ENCODE measurements at places on chromosomes 12 and 14.

- DNase-seq, result peak; percentile 19
Measured at GRCh38 chr12:1662761-1663439, 28.0 kb upstream of the ADIPOR2 start.

- DNase-seq, result no peak
Measured at GRCh38 chr12:62709311-62709710, 225.6 kb downstream of the PPM1H start.

DNA sequence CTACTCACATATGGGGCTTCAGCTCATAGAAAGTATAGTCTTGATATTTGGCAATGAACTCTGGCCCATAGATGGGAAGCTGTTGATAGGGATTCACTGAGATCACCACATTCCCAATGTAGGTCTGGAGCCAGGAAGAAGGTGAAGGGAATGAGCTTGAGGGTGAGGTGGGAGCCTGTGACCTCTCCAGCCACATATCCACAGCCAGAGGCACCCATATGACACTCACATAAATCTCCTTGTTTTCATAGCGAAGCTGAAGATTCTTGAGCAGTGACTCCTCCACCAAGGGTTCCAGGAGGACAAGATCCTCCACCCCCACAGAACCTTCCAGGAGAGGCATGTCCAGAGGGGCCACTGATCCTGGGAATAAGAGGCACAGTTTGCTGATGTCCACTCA is 1.9 kb downstream of the MYO1A start:
- DNase-seq, result no peak

DNA sequence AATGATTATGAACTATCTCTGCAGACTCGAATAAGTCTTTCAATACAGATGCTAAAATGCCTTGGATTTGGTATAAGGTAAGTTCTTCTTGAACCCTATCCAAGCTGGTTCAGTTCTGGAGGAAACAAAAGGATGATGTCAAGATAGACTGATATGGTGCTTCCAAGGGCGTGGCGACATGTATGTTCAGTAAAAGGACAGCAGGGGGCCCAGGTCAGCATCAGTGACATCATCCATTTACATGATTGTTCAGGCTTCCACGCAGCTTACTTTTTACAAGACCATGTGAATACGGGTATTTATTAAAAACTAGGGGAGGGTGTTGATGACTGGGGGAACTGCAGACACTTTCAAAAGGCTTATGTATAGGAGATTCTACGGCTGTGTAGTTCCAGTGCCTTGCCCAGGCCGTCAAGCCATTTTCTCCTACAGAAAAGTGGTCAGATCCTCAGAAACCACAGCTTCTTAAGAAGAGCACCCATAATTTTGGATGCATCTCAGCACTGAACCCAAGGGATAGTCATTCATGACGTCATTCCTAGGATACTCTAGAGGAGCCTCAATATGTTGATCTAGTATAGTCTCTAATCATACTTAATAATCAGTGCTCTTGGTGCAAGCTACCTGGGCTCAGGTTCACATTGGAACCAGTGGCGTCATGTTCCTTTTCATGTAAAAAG is 527.7 kb downstream of the FUT8 start:
- no peak for DNase-seq

GRCh38 chr14:55754471-55754870 is 174.5 kb downstream of the KTN1 start:
- no peak for DNase-seq

DNA sequence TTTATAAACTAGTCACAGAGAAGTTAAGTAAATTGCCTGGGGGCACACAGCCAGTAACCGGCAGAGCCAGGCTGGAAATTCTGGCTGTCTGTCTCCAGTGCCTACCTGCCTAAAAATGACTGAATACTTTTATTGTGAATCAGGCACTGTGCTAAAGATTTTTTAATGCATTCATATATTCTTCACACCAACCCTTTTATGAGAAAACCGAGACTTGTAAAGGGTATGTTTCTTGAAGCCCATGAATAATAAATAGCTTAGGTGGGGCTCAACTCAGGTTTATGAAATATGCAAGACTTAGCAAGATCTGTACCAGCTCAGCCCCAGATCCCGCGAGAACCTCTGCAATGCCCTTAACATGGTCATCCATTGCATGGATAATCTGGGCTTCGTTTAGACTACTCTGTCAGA is 60.8 kb downstream of the TMCC3 start:
- no peak for DNase-seq

DNA sequence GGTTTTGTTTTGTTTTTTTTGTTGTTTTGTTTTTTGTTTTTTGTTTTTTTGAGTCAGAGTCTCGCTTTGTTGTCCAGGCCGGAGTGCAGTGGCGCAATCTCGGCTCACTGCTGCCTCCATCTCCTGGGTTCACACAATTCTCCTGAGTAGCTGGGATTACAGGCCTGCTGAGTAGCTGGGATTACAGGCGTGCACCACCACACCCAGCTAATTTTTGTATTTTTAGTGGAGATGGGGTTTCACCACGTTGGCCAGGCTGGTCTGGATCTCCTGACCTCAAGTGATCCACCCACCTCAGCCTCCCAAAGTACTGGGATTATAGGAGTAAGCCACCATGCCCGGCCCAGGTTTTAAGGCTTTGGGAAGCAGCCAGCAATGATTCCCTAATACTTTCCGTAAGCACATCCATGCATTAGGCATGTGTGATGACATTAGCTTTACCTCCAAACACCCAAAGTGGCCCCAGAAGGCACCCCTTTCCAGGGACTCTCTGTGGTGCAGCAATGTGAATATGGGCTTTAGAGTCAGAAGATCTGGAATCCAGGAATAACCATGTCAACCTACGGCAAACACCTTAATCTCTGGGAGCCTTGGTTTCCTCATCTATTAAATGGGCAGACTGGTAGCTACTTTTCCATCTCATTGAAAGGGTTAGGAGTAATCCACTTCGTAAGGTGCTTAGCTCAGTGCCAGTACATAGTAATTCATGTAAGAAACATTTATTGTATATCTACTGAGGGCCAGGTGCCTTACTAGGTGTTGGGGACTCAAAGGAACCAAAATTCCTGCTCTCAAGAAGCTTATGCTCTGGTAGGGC is 152.9 kb downstream of the ZFP36L1 start:
- DNase-seq, result no peak

- DNase-seq, result no peak
Measured at GRCh38 chr12:107282628-107283027, 189.3 kb upstream of the CRY1 start.

DNA sequence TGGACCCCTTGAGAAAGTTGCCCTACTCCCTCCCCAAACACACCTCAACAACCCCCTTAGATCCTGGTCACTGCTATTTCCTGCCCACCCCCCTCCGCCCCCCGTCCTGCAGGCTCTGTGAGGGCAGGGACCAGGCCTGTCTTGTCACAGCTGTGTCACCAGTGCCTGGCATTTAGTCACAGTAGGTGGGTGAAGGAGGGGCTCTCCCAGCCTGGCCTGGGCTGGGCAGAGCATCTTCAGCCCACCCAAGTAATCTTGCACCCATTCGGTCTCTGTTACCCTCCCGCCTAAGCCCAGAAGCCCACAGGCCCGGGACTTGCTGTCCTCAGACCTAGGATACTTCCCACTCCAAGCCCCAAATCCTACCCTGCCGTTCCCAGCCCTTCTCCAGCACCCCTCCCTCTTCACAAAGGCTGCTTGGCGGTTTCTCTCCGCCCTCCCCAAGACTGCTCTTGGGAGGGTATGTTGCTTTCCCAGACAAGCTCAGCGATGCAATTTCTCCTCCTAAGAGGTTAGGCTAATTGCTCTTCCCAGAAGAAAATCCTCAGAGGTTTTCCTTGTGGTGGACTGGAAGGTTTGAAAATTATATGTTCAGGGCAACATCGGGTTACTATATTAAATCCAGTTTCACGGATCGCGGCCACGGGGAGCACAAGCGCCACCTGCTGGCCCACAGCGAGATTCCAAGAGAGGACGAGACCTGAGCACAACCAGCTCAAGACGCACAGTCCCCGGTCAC is 50.8 kb upstream of the ZFP36L1 start:
- DNase-seq, result peak; percentile 57

- DNase-seq, result no peak
Measured at GRCh38 chr14:35085441-35085840, 36.3 kb downstream of the PPP2R3C start.

- DNase-seq, result no peak
Measured at GRCh38 chr14:100031506-100032281, 33.5 kb upstream of the EVL start.

- DNase-seq, result no peak
Measured at GRCh38 chr12:94585626-94586025, 64.7 kb downstream of the TMCC3 start.

DNA sequence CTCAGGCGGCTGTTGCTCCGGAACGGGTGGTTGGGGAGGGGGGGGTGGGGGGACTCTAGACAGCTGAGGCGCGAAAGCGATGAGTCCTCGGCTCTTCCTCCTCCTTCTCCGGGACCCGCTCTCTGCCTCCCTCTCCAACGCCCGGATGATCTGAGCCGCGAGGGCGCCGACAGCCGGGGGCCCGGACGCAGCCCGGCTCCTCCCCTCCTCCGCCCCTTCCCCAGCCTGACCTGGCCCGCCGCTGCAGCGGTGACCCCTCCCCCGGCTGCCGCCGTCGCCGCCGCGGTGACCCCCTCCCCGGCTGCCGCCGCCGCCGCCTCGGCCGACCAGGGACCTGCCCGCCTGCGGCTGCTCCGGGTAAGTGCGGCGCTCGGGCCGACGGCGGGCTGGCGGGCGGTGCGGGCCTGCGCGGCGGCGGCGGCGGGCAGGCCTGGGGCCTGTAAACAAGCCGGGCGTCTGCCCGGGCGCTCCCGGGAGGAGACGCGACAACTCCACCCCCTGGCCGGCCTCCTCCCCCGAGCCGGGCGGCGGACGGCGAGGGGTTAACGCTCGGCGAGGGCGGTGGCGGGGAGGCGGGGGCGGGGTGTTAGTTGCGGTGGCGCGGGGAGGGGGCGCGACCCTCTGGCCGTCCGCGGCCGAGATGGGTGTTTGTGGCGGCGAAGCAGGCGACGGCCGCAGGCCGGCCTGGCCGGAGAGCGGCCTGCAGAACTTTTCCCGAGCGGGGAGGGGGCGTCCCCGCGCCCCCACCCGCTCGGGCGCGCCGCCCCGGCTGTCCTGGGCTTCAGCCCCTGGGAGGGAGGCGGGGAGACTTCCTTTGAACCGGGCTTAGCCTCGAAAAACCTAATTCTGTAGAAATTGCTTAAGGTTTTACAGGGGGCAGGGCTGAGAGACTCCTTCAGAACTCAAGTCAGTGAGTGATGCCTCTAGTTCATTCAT is 568 bp downstream of the PPM1A start:
- DNase-seq, result peak; percentile 55

GRCh38 chr12:24742378-24742777 is 206.5 kb downstream of the BCAT1 start:
- DNase-seq, result no peak

GRCh38 chr12:50488801-50489200 is 16.0 kb upstream of the DIP2B start:
- no peak for DNase-seq

DNA sequence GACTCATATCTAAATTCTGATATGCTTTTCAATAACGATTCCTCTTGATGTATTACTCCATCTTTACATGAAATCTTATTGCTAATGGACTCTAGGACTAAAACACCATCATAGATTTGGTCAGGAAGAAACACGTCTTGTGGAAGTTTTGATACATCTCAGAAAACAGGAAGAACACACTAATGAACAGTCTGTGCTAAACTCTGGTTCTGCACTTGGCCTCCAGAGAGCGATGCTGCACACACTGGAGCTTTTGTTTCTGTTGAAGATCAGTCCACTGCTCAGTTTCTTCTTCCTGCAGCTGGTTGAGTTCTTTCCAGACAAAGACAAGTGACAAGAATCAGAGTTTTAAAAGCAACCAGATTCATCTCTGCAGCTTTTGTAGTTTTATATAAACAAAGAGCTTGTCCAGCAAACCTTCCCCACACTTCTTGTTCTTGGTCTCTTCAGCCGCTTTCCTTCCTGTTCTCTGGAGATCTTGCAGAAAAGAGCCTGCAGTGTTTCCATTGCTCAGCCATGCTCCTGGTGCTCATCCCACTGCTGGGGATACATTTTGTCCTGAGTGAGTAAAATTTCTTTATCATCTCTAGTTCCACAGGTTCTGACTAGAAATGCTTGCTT is 229.1 kb upstream of the OR4E1 start:
- peak; percentile 25 for DNase-seq

DNA sequence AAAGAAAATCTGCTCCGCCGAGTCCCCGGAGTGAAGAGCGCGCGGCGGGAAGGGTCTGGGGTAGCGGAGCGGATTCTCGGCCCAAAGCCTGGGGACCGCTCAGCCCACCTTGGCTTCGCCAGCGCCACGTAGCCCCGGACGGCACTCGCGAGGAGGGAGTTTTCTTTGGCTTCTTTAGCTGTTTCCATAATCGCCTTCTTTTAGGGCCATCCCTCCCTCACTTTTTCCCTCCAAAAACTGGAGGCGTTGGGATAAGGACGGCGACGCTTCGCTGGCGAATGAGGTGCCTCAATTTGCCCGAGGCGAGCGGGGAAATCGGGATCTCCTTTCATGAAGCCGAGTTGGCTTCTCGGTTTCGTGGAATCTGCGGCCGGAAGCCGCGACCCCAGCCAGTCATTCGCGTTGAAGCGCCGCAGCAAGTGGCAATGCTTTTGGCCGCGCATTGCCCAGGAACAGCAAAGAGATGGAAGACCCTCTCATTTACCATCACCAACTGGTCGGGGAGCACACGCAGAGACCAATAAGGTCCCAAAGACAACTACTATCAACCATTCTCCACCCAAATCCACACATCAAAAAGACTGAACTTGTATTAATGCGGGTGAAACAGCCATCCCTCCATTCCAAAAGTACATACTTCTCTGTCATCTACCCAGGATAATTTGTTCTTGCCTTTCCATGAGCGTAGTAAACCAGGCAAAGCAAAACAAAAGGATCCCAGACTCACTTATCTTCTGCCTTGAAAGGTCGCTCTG is 8.4 kb upstream of the SIX1 start:
- no peak for DNase-seq

- no peak for DNase-seq
Measured at GRCh38 chr12:66944365-66944764, 265.5 kb upstream of the GRIP1 start.

- no peak for DNase-seq
Measured at GRCh38 chr14:40463886-40464285, 1031.7 kb upstream of the FBXO33 start.

DNA sequence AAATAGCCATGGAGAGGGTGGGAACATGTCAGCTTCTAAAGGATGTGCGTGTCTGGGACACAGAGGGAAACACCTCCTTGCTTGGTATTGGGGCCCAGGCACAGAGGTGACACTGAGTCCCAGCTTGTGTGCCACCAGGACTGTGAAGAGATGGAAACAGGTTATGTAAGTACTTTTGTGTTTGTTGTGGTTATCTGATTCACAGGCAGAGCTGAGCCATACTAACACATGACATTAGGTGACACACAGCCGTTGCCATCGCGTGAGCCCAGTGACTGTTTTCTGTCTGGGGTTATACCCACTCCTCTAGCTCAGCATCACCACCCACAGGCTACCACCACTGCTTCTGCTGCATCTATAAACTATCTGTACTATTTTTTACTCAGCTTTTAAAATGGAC is 12.1 kb upstream of the FLVCR2 start:
- DNase-seq, result peak; percentile 70

DNA sequence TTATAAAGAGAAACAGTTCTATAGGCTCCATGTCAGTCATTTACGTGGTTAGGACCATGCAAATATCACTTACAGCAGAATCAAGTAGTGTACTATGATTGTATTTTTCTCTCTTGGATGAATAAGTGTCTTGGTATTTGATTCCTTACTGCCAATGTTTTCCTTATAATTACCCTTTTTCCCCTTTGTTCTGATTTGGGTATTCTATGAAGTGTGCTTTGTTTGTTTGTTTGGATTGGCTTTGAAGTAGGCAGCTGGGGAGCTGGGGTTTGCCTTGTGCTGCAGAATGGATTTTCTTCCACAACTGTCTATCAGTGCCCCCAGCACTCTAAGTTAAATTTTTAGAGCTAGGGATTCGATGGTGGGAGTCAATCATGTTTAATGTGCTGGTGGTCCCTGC is 12.4 kb downstream of the TMEM120B start:
- no peak for DNase-seq

Measured in activated effector memory CD4-positive, alpha-beta T cell treated with Interleukin-2 at 50 U/mL for 16 hours (primary cell).